ENCODE measurements at places on chromosomes 2 and 18.

DNA sequence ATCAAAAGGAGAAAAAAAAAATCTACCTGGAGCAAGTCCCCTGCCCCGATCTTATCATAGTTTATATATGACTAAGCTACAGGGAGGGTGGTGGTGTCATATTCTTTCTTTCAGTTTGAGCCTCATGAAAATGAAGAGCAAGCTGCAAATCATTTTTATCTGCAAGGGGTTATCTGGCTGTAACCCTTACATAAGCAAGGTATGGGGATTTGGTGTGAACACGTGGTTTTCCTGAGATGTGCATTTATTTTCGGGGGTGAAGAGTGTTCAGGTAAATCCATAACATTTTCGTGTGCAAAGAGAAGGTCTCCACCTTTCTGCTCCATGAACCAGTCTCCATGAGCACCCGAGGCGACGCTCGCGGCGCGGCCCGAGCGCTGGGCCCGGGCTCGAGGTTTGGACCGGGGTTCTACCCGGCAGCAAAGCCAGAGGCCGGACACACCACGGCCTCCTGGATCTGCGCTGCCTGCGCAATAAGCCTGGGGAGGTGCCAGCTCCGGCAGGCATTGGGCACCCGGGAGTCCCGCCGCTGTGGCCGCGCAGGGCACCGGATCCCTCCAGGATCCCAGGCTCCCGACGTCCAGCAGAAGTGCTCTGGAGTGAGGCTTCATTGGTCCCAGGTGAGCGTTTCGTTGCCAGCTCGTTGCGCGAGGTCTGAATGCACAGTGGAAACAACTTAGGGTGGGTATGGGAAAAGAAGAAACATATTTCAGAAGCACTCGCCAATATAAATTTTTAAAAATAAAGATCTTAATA lies 36.1 kb upstream of the GPD2 start:
- peak; percentile 82 for DNase-seq

- DNase-seq = no peak
These were observed 140.6 kb downstream of the CCDC148 start for GRCh38 chr2:158315803-158316414.

DNA sequence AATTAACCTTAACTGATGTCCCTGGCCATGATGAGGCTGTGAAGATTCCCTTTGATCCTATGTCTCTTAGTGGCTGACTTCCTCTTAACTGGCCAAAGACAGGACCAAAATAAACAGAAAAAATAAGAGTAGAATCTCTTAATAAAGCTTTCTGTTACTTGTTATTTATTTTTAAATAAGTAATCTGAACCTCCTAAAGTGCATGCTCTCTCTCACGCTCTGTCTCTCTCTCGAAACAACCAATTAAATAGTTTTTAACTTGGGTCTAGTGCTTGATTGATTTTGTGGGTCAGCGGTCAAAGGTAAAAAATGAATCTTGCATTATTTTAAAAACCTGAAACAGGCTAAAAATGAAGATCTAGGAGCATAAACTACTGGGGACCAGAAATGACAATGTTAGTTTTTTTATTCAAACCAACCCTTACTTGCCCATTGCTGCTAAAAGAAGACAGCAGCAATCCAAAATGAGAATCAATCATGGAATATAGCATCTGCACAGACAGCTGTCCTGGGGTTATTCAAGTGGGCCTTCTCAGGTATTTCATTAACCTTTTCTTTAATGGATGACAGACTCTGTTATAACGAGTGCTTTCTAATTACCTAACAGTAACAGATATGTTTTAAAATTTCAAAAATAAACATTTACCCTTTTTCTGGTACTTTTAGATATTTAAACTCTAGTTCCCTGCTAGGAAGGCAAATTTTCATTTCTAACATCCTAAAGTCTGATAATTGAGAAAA lies 11.2 kb downstream of the GAREM1 start:
- no peak for DNase-seq

DNA sequence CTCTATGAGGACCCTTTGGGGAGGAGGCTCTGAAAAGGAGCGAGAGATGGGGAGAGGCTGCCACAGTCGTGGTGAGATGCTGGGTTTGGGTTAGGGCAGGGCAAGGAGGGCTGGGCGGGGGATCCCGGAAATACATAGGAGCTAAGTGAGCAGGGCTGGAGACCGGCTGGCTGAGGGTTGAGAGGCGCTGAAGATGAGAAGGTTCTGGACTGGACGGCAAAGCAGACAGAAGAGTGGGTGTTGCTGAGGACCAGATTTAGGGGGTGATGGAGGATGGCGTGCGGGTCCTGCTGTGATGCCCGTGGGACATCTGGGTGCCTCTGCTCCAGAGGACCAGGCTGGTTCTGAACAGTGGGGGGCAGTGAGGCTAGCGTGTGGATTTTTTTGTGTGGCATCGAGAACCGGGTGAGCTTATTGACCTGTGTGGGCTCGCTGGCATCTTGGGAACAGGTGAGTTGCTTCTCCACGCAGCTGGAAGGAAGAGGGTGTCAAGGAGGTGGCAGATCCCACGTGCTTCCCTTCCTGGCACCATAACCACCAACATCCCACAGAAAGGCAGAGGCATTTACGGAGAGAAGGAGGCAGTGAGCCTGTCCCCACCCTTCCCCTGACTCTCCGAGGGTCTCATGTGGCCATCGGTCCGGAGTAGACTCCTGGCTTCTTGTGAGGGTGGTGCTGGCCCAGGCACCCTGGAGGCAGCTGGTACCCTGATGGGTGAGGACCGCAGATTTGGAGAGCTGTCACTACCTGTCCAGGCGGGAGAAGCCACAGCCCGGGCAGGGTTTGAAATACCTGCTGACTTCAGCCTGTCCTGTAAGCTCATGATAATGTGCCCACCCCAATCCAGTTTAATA lies 70.3 kb downstream of the ASB1 start:
- no peak for DNase-seq

- peak; percentile 73 for DNase-seq
These were observed 88.5 kb upstream of the SH3BP4 start for GRCh38 chr2:234863043-234863934.

- no peak for DNase-seq
These were observed 8.6 kb upstream of the ANO7 start for GRCh38 chr2:241179899-241180298.

DNA sequence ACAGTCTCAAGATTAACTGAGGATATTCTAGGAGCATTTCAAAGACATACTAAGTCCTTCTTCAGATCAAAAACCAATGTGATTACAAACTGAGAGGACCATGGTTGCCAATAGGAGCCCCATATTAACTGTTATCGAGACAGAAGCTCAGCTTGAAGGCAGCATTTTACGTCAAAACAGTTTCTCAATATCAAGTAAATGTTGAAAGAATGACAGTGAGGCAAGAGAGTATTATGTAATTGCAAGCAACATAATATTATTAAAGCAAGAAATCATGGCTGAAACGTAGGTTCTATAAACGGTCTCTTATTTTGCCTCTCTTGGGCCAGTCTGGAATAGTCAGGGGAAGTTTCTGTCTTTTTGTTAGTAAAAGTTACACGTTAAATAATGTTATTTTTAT lies 22.9 kb downstream of the RIT2 start:
- no peak for DNase-seq

GRCh38 chr18:22453315-22453714 lies 35.6 kb upstream of the CTAGE1 start:
- no peak for DNase-seq

- no peak for DNase-seq
These were observed 49.9 kb upstream of the COX7A2L start for GRCh38 chr2:42410742-42411514.

DNA sequence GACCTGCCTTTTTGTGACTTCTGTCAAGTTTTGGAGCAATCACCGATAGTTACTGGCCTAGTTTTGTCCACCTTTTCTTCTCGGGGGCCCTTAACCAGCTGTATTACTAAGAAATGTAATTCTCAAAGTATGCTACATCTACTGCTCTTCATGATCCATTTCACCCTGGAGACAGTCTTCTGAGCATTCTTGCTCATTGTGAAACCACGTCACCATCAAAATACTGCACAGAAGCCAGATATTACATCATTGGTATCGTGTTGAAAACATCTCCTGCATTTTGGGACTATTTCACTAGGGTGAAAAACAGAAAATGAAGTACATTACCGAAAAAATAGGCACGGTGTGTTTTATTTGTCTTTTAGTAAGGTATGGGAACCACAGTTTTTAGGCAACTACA lies 11.7 kb downstream of the LYPD6B start:
- DNase-seq = peak; percentile 24

- peak; percentile 45 for DNase-seq
These were observed 221.0 kb downstream of the MTX2 start for GRCh38 chr2:176490061-176490861.

DNA sequence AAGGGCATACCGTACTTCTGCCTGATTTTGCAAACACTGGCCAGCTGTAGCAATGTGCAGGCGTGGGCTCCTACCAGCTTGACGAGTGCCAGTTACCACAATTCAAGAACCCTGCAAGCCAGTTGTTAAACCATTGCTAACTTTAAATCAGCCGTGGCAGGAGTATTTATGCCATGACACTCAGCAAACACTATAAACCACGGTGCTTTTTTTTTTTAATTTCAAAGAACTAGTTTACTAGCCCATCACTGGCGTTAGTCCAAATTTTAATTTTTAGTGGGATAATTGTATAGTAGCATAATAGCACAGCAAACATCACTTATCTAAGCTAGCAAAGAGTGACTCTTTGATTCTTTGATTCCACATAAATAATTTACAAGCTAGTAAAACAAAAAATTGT lies 111.1 kb downstream of the COL4A4 start:
- no peak for DNase-seq

DNA sequence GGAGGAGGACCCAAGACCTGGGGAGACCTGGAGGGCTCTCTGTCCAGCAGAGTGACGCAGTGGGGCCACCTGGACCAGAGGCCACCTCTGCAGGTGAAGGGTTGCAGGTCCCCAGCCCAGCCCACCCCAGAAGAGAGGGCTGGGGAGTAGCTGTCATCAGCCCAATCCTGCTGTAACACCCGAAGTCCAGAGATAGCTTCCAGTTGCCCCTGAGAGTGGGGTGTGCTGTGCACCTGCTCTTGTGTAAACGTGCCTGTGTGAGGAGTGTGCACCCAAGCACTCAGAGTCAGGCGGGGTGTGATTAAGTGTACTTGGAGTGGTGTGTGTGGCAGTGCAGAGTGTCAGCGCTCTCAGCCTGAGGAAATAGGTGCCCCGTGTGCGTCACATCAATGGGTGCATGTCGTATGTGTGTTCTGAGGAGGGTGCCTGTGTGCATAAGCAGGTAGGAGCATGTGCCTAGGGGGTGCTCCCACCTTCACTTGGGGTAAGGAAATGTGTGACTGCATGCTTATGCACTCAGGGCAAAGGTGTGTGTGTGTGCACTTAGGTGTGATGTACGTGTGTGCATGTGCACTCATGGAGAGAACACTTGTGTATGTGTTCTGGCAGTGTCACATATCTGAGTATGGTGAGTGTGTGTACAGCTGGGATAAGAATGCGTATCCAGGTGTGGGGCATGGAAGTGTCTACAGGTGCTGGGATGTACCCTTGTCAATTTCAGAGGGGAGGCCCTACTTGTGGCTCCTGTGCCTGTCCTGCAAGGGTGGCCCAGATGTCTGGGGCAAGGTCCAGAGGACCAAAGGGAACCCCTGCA lies 672 bp downstream of the ATP6V1B1 start:
- DNase-seq = no peak

DNA sequence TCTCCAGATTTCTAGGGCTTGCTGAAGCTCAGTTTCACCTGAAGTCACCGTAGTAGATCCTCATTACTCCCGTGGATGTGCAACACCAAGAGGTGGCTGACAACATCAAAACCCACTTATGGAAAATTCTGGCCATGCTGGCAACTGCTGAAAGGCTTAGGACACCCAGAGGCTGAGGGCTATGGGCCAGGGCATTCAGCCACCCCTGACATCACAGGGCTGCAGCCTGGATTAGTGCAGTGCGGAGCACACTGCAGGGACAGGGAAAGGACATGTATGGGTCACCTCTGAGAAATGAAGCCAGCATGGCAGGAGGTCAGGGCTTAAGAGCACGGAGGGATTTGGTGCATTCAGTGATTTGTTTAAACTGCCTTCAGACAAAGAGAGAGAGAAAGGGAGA lies 300.6 kb downstream of the TDRD15 start:
- DNase-seq = no peak

GRCh38 chr2:224027070-224027469 lies 12.0 kb downstream of the SERPINE2 start:
- DNase-seq = no peak

DNA sequence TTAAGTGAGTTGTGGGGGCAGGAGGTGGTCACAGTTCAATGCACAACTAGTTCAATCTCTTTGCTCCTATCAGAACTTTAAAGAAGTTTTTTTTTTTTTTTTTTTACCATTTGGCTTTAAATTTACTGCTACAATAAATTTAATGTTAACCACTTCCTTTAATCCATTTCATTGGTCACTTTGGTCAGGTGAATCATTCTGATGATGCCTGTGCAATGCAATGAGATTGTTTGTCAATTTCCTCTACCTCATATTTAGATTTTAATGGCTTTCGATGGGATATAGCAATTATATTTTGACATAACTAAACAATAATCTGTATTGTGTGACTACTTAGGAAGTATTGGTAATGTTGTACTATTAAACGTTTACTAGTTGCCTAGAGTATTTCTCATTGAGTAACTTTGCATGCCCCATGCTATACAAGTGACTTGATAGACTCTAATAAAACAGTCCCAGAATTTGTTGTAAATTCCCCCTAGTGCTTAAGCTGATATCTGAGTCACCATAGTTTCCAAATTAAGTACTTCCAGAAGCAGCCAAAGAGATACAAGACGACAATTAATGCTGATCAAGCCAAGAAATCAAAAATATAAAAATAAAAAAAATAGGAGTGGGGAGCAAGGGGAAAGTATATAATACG lies 52.9 kb upstream of the SERPINB2 start:
- peak; percentile 84 for DNase-seq

DNA sequence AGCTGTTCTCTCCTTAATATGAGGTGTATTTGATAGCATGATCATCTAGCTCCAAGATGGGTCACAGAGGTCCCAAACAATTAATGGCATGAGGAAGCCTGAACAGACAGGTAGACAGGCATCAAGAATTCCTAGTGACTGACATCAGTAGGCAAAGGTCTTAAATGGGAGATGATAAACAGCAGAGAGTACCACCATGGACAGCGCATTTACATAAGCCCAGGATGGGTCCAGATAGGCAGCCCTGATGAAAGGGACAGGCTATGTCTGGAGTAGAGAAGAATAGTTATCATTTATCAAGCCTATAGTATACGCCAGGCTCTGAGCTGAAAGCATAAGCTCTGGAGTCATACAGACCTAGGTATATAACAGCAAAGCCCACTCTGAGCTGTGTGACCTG lies 434.7 kb upstream of the SETBP1 start:
- no peak for DNase-seq

Data from ELR (cell line).